ENCODE measurements at places on chromosomes 2 and 18.
A peak's percentile ranks its signal among the peaks of the same experiment; 100 is the strongest.

DNA sequence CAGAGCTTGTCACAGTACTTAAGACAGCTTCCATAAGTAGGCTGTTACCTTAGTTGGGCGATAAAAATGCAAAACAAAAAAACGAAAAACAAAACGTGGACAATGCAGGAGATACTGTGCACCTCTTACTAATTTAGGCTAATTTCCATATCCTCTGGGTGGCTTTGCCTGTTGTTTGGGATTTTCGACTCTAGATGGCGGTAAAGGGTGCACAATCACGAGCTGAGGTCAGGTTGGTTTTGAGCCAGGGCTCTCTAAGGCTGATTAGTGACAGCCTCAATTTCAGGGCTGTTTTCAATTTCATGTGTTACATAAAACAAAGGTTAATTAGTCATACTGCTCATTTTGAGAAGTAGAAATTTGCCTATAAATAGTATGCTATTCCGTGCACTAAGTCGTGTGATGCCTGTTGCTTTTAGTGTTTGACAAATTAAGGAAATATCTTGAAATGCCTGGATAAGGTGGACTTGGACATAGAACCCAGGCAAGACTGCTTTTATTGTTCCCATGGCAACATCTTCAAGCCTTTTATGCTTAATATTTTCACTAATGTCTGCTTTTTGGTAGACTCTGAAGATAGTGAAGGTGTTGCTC, 493.1 kb downstream of the SOCS6 start:
- peak; percentile 50 for DNase-seq

GRCh38 chr2:1742301-1742680, 2.0 kb downstream of the PXDN start:
- DNase-seq = peak; percentile 36

- DNase-seq = no peak
Measured at GRCh38 chr2:150389447-150389846, 98.0 kb downstream of the RND3 start.

DNA sequence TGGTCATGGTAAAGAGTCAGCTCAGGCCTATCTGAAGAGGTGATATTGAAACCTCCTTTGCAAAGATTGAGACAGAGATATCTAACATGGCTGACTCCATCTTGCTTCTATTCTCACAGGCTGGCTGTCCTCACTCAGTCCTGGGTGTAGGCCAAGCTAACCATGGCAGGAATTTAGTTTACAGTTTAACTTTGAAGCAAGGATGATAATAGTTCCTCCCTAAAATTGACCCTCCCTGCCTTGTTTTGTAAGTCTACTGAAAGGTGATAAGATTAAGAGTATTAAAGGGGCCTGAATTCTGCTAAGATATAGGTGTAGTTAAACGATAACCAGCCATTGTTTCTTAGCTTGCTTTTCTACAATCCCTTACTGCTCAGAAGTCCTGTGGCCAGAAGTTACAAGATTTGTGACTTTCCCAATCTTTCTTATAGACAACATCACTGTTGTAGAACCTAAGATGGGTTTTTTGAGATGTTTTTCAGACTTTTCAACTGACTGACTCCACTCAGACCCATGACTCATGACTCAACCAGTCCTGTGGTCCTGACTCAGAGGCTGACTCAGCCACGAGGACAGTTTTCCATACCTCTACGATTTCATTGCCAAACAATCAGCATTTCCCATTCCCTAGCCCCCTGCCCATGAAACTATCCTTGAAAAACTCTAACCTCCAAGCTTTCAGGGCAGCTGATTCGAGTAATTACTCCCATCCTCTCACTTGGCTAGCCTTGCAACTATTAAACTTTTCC, 195.7 kb upstream of the SESTD1 start:
- DNase-seq = peak; percentile 99

DNA sequence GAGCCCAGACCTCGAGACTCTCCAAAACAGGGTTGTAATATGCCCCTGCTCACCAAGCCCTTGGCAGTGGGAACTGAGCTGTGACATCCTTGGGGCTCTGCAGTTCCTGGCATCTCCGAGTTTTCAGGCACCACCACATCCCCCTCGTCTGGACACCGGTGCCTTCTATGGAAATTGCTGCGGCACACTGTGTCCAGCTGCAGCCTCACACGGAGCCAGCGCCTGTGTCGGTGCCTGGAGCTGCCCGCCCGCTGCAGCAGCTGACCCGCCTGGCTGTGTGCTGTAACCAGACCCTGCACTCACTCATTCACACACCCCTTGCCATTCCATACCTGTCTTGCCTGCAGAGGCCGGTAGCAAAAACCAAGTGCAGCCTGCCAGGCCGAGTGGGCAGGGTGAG, 11.8 kb downstream of the IWS1 start:
- no peak for DNase-seq

GRCh38 chr2:180190851-180191250, 183.8 kb upstream of the CWC22 start:
- no peak for DNase-seq

- DNase-seq = no peak
Measured at GRCh38 chr2:203672856-203673255, 33.6 kb upstream of the CD28 start.

DNA sequence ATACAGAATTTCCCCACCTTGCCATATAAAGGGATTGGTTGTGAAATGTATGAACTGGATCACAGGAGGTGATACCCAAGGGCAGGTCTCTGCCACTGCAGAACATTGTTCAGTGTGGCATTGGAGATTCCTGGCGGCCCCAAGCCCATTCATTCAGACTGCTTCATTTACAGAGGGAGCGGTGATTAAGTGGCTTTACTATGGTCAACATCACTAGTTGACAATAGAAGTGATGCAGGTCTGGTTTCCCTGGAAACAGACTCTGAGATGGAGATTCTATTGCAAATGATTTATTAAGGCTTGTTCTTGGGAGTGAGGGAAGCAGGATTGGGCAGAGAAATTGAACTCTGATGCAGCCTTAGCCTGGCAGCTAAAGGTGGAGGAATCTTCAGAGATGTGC, 62.4 kb downstream of the ZDBF2 start:
- no peak for DNase-seq

DNA sequence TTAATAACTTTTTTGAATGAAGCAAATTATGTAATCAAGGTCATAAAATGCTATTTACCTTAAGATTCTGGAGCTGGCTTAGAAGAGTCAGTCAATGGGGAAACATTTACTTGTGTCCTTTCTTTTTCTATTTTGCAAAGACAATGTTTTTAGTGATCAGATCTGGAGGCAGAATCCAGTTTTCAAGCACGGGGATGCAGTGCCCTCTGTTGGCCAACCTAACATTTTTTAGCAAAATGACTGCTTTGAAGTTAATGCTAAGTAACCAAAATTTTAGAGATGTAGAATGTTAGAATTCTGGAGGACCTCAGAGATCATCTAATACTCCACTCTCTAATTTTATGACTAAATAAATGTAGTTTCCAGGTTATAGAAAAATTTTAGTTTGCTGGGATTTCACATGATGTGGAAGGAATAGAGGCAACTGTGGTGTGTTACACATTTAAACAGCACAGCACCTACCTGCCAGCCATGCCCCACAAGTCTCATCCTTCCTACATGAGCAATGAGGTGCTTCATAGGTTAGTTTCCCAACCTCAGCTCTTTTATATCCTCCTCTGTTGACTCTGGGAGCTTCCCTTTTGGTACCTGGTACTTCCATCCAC, 23.6 kb upstream of the SLC9A4 start:
- DNase-seq = peak; percentile 52

DNA sequence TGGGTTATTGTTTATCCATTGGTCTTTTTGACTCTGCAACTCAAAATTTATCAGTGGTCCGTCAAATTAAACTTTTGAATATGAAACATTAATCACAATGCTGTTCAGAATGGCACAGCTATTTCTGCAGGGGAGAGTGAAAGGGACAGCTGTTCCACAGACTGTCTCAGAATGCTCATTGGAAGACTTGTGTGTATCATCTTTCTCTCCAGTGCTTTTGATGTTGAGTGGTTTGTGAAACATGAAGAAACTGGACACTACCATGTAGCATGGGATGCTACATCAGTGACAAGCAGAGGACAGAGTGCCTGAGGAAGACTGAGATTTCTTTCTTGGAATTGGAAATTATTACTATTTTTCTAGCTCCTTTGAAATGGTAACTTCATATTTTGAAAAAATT, 115.7 kb downstream of the PLCL1 start:
- DNase-seq = no peak

- DNase-seq = peak; percentile 66
Measured at GRCh38 chr2:31239593-31240177, 5.7 kb downstream of the EHD3 start.

DNA sequence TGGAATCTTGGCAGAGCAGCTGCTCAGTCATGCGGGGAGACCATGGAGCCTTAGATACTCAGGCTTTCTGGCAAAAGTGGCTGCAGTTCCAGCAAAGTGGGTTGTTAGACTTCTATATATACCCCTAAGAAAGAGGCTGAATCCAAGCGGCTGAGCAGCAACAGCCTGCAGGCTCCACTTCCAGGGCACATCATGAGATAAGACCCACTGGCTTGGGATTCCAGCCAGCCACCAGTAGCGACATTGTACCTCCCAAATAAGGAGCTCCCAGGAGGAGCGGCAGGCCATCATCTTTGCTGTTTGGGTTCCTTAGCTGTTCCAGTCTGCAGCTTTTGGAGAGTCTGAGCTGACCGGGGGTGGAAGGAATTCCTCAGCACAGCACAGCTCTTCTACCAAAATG, 150.3 kb upstream of the ST6GAL2 start:
- DNase-seq = no peak

- DNase-seq = peak; percentile 82
Measured at GRCh38 chr2:54669677-54670484, 53.6 kb upstream of the EML6 start.

DNA sequence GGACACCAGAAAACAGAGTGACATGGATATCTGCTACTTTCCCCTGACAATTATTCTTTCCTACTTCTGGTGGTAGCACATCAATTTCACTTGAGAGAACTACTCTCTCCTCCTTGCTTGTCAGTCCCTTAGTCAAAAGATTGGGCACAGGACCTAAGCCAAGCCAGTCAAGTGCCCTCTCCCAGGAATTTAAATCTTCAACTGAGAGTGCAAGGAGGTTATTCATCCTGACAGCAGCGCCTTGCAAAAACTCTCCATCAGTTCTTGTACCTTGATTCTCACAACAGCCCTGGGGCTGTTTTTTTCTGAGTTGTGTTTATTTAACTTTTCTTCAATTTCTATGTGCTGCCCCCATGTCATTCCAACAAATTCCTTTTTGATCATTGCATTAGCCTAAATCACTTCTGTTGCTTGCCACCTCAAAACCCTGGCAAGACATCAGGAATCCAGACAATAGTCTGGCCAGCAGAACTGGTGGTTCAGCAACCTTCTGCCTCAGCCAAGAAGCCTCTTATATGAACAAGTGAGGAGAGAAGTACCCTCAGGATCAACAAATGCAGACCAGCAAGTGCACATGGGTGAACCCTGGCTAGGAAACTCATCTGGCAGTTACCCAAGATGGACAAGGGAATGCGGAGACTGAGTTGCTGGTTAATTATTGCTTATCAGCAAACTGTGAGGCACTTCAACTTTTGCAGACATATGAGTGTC, 19.4 kb downstream of the COL4A3 start:
- no peak for DNase-seq

DNA sequence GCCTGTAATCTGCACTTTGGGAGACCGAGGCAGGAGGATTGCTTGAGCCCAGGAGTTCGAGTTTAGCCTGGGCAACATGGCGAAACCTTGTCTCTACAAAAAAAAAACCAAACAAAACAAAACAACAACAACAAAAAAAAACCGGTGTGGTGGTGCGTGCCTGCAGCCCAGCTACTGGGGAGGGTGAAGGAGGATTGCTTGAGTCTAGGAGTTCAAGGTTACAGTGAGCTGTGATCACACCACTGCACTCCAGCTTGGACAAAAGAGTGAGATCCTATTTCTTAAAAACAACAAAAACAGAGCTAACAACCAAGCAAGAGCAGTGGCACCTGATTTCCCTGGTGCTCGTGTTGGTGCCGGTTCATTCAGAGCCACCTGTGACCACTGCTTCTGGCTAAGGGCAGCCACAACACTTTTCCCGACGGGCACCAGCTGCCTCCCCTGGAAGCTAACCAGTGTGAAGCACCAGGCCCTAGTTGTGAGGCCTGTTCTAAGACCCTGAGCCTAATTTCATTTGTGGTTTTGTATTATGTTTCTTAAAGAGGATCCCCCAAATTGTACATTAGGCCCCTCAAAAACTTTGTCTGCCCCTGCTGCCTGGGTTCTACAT, 1.3 kb downstream of the AOX1 start:
- DNase-seq = no peak

DNA sequence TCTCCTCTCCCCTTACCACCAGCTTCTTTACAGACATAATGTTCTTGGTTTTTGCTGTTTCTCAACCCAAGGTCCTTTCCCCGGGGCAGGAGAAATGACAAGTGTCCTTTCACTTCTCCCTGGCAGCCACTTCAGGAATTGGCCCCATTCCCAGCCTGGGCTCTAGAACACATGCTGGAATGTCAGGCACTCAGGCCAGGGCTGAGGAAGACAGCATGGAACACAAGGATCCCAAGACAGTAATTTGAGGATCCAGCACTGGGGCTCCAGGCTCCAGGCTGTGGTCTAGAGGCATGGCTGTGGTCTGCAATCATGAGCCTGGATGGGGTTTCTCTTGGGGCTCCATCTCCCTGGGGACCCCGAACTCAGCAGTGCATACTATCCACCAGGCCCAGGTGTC, 201.4 kb downstream of the CELF4 start:
- no peak for DNase-seq

DNA sequence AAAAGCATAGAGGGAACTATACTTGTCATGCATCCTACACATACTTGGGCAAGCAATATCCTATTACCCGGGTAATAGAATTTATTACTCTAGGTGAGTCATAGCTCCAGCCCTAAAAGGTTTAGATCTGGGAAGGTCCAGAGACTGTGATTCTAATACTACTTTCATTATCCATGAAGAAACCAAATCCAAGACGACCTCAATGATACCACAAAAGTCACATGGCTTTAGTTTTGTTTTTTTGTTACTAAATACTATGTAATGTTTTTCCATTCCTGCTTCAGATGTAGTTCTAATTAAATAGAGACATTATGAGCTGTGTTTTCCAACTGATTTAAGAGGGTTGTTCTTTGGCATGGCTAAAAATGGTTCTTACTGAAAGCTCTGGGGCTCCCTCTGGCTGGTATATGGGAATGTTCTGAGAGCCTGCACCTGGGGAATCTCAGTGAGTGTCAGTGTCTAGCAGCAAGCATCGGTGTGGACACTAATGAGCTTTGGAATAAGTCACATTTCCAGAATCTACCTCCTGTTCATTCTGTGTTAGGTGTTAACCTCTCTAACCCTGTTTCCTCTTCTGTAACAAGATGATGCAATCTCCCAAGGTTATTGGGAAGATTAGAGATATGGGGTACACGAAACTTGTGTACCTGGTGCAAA, 20.5 kb upstream of the IL1RL2 start:
- DNase-seq = peak; percentile 86

- DNase-seq = no peak
Measured at GRCh38 chr18:50665519-50665918, 105.6 kb downstream of the MAPK4 start.
